Mucosa of descending colon (tissue), 3 donors: ENCODE measurements at places on chromosomes 7 and 10. TPM values are rescaled to one million over a fixed set of nuclear protein-coding genes. Genes with fewer than 3 reads are reported as not detected.

DNA sequence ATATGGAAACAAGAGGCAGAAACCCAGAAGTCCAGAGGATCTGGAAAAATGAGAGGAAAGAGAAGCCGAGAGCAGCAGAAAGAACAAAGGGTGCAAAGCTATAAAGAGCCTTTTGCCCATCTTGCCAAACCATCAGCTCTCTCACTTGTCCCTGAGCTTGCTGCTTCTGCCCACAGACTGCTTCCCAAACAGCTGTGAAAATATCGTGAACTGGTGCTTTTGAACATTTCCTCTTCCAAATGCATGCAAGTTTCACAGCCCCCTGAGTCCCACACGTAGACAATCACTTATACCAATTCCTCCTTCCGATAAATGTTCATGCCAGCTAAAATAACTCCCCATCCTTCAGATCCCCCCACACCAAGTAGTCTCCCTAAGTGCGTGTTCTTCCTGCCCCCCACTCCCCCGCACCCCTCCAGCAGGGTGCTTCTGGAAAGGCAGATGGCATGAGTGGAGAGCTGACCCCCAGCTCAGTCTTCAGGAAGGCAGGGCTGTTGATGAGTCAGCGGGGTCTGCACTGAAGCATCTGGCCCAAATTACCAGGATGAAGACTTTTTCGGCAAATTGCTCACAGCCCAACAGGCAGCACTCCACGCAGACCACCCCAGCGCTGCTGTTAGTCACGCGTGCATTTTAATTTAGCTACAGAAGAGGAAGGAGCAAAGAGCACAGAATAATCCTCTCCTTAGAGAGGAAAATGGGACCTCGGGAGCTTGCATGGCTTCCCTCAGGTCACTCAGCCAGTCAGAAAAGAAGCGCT is 76.1 kb upstream of the KCNMA1 start:
- no peak for DNase-seq

- DNase-seq: peak; percentile 28
These were observed 30.7 kb upstream of the INPP5A start for GRCh38 chr10:132506711-132507408.

GRCh38 chr7:35969066-35969465 is 168.2 kb downstream of the SEPTIN7 start:
- no peak for DNase-seq

GRCh38 chr10:71860243-71861029 is 9.4 kb upstream of the PSAP start:
- peak; percentile 67 for DNase-seq

The GATA3 gene
- 0.47 TPM for total RNA-seq

The ELMO1 gene
- total RNA-seq: 18.2 TPM

The MYOF gene
- 90.7 TPM for total RNA-seq

The LBX1 gene
- total RNA-seq: not detected

DNA sequence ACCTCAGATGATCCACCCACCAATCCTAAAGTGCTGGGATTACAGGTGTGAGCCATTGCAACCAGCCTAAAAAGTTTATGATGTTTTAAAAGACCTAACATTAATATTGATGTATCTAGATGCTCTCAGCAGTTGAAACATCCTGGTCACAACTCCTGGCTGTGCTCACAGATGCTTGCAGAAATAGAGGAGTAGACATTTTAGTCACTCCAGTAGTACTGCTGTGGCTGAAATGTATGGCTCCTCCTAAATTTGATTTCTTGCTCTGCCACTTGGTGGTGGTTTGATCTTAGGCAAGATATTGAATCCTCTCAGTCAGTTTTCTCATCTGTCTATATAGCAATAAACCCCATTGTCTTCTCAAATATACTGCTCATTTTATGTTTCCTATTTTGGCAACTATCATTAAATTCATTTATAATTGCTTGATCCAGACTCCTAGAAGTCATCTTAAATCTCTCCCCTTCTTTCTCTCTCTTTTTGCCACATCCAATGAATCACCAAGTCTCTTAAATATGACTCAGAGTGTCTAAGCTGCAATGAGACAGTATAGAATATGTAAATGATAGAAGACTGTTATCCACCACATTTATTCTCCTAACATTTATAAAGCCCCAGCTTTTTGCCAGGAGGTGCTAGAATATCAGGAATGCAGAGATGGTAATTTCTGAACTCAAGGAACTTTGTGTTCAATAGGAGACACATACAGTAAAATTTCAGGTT is 78.1 kb upstream of the NRBF2 start:
- no peak for DNase-seq

DNA sequence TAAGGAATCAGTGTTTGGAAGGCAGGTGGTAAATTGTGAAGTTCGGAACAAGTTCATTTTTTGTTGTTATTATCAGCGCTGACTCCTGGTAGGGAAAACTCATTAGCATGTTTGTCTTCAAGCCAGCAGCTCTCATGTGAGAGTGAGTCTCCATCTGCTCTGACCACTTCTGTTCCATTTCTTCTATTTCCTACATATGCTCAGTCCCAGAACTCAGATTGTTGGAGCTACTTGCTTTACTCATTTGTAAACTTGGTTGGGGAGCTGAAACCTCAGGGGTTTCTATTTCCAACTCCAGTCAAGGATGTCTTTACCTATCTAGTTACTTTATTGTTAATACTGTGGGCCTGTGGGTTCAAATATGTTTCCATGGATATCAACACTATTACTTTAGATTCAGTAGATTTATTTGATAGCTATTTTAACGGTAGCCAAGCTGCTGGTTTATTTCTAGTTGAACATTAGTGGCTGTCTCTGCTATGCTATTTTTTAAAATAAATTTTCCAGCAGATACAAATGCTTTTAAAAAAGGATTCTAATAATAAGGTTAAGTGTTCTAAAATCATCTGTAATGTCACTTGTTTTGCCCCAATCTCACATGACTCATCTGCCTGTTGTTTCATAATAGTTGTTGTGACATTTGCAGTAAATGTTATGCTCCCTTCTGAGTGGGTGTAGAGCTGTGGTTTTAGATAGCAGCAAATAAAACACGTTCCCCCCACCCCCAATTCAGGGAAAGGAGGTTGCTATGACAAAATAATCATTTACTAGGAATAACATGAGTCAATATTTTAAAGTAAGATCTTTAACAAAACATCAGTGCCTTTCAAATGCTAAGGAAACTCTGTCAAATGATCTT is 143.3 kb downstream of the HDAC9 start:
- DNase-seq: no peak

DNA sequence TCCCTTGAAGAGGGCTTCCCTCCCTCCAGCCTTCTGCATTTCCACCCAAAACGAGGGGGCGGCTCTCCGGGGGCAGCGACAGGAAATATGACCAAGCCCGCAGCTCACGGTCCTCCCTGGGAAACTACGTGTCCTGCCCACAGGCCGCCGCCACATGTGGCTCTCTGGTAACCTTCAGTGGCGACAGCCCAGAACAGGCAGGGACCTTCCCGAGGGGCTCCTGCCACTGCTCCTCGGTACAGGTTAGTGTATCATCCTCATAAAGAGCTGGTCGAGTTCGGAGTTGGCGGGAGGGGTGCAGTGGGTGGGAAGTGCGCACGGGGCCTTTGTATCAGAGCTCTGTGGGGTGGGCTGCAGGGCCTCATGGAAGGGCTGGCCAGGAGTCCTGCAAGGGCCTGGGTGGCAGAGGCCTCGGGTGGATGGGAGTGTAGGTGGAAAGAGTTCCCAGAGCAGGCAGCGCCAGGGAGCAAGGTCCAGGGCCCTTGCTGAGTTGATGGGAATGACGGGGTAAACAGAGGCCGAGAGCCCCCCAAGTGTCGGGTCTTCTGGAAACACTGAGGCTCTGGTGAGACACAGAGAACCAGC is 66.0 kb downstream of the TCERG1L start:
- no peak for DNase-seq
